ENCODE measurements at places on chromosomes 1 and 21. TPM values are rescaled to one million over a fixed set of nuclear protein-coding genes. Genes with fewer than 3 reads are reported as not detected.

ADIPOR1 gene
- 73.9 TPM for total RNA-seq

TMEM82 gene
- not detected for total RNA-seq

KIF14 gene
- total RNA-seq = 13.9 TPM

SMG5 gene
- 77.4 TPM for total RNA-seq

CFHR4 gene
- total RNA-seq = not detected

FCER1A gene
- not detected for total RNA-seq

C1orf115 gene
- 5.5 TPM for total RNA-seq

CD1D gene
- 0.72 TPM for total RNA-seq

TPR gene
- total RNA-seq = 40.5 TPM

FHAD1 gene
- 0.43 TPM for total RNA-seq

TRABD2B gene
- 0.46 TPM for total RNA-seq

CHAF1B gene
- 21.8 TPM for total RNA-seq

CDCA8 gene
- total RNA-seq = 60.0 TPM

RNU1-1 gene
- total RNA-seq = under 0.01 TPM

MROH7 gene
- not detected for total RNA-seq

HSD3B1 gene
- 0.07 TPM for total RNA-seq

TRIM46 gene
- 9.4 TPM for total RNA-seq

TEDDM1 gene
- total RNA-seq = not detected

CLCNKB gene
- not detected for total RNA-seq

MANEAL gene
- 0.72 TPM for total RNA-seq

SEMA6C gene
- total RNA-seq = 2.2 TPM

GUCA2A gene
- not detected for total RNA-seq

PTCH2 gene
- total RNA-seq = not detected

SLC44A5 gene
- total RNA-seq = 0.07 TPM

Data from epithelial cell of proximal tubule (primary cell).